Smooth muscle cell of the brain vasculature (primary cell): ENCODE measurements at places on chromosomes 2 and 18.
A peak's percentile ranks its signal among the peaks of the same experiment; 100 is the strongest.

GRCh38 chr2:208025814-208026184 lies 472 bp upstream of the PLEKHM3 start:
- DNase-seq, result no peak

- no peak for DNase-seq
Measured at GRCh38 chr2:71466301-71467179, 13.2 kb downstream of the DYSF start.

GRCh38 chr2:217826520-217826919 lies 176.3 kb downstream of the TNS1 start:
- DNase-seq, result no peak

DNA sequence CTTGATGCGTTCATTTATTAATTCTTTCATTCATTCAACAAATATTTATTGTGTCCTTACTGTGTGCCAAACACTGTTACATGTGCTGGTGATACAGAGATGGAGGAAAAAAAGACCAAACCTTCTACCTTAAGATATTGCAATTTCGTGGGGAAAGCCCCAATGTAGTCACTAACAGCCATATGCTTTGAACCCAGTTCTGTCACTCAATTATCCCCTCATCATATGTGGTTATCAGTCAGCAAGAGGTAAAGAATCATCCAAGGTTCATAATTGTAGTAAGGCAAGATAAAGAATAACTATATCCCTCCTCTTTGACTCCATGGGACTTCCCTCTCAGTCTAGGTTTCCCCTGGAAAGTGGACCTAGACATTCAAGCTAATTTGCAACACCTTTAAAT lies 1185.6 kb upstream of the CELF4 start:
- no peak for DNase-seq

- DNase-seq, result no peak
Measured at GRCh38 chr18:58887613-58887963, 22.9 kb downstream of the ZNF532 start.

DNA sequence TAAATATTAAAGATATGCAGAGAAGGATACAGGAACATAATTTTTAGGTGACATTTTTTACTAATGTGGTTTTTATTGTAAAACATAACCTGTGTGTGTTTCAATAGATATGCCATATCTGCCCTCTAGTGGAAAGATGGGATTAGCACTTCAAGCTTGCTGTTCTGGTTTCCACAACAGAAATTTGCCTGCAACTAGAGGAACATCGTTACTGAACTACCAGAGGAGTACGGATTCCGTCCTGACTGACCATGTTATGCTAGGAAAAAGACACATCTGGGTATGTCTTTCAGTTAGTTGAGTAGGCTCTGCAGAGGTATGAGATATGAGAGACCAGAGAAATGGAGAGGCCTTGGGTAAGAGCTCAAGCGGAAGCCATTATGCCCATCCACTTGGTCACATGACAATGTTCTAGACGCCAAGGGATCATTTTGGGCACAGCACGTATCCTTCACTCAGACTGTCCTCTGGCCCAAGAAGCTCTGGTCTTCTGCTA lies 104.9 kb downstream of the MBD2 start:
- DNase-seq, result peak; percentile 39

DNA sequence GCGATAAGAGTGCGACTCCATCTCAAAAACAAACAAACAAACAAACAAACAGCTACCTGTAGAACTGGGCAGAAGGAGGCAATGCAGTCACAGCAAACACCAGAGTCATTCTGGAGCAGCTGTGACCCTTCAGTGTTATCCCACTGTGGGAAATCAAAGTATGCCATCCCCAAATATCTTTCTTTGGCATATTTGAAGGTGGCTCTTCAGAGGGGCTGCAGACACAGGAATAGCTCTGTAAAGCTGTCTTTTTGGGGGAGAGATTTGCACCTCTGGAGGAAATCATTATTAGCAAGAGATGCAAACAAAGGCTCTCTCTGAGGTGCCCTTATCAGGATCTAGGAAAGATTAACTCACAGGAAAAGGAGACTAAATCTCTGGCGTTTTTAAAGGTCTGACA lies 98.5 kb upstream of the XPO1 start:
- DNase-seq, result no peak

GRCh38 chr2:85913884-85914881 lies 25.4 kb upstream of the ST3GAL5 start:
- DNase-seq, result no peak

GRCh38 chr2:189402932-189403331 lies 38.3 kb upstream of the WDR75 start:
- DNase-seq, result no peak

DNA sequence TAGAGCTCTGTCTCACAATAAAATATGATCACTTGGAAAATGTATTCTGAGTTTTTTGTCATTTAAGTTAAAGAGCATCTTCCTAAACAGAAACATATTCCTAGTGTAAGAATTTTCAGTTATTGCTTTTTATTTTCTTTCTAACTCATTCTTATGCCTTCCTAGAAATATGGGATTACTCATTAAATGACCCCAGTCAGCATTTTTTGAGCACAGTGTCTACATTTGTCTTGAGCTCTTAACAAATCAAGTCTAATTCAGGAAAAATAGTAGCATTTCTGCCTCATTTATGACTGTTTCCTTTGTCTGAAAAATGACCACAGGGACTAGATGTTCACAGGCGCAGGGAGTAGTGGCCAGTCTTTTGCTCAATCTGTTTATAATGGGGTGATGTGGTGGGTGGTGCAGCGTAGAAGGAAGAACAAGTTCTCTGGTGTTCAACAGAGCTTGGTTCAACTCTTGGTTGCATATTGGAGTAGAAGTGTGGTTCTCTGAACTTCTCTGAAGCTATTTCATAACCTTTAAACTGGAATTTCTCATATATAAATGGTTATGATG lies 267.1 kb downstream of the CYRIA start:
- DNase-seq, result no peak

GRCh38 chr2:142822190-142822589 lies 55.3 kb upstream of the KYNU start:
- DNase-seq, result no peak

GRCh38 chr18:22604986-22605421 lies 187.3 kb upstream of the CTAGE1 start:
- no peak for DNase-seq

- no peak for DNase-seq
Measured at GRCh38 chr2:239026711-239027361, 179.0 kb downstream of the TWIST2 start.

GRCh38 chr18:8329186-8329771 lies 280.0 kb upstream of the RAB12 start:
- DNase-seq, result no peak

GRCh38 chr2:23118894-23119293 lies 266.1 kb upstream of the KLHL29 start:
- no peak for DNase-seq

DNA sequence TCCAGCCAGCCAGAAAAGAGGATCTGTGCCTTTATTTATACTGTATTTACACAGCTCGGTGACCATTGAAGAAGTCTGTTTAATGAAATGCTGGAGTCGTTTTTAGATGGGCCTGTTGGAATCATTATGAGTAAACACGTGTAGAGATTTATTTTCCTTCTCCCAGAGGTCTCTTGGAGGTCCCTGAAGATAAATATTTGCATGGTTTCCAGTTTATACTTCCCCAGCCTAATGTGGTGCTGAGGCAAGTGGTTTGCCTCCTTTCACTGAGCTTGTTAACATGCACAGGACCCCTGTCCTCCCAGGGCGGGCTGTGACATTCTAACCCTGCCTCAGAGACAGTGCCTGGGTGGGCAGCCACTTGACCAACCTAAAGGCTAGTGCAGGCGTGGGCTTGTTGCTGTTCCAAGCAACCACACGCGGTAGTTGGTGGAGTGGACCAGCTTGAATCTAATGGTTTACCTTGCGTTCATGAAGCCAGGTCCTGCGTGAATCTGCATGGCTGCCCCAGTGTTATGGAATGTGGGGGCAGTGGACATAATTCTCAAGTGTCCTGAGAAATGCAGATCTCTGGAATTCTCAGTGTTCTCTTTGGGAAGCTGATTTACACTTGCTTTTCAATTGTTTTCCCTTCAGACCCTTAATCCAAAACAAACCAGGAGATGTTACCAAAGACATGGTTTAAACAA lies 130.2 kb upstream of the DLX2 start:
- DNase-seq, result no peak

DNA sequence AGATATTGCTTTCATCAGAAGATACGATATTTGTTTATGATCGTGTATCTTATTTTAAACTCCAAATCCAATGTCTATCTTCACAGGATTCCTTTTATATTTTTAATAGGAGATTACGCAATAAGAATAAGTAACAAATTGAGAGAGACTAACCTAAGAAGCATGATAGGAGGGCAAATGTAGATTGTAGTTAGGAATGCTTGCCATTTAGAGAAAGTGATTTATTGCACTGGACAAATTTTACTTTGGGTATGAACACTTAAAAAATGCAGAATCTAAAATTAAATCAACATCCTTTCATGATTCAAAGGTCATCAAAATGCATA lies 563.4 kb upstream of the POU3F3 start:
- DNase-seq, result no peak

DNA sequence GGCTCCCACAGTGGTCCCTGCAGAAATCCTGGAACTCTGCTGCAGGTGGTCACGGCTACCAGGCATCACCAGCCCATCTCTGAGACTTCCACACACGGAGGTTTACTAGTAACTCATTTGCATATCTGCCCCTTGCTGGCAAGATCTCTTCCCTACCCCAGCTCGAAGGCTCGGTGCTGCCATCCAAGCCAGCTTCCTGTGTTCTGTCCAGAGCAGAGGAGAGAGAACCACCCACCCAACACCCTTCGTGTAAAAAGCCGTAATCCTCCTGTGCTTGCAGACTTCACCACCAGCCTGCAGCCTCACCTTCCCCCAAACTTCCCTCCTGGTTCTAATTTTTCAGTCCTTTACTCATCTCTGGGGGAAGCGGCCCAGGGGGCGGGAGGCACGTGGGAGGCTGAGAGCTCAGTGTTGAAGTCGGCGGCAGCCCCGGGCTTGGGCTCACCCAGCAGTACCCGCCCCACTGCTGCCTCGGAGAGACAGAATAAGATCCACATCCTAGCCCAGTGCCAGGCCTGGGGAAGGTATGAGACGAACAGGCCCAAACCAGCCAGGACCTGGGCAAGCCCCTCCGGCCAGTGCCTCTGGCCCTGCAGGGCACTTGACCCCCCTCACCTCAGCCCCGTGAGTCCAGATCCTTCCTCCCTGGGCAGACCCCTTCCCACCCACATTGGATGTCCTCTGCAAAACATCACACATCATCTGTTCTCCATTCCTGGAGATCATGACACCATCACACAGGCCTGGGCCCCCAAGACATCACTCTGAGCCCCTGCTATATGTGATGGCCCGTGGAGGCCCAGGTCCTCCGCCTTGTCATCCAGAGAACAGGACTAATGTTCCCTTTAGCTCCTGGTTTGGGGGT lies 145.8 kb upstream of the ID2 start:
- no peak for DNase-seq

DNA sequence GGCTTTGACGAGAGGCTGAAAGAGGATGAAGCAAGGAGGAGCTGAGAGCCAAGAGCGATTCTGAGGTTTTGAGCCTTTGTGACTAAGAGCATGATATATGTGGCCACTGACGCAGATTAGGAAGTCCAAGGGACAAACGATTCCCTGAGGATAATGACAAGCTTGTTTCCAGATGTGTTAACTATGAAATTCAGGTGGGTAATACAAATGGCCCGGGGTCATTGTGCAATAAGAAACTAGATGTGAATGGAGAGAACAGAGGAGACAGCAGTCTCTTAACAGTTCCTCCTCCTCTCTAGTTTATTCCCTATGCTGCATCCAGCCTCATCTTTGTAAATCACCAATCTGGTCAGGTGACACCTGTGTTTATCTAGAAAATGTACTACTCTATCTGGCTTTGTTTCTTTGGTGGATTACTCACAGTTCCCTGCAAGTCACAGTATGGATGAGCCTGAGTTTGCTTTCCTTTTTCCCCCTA lies 84.2 kb downstream of the SOCS6 start:
- DNase-seq, result no peak

DNA sequence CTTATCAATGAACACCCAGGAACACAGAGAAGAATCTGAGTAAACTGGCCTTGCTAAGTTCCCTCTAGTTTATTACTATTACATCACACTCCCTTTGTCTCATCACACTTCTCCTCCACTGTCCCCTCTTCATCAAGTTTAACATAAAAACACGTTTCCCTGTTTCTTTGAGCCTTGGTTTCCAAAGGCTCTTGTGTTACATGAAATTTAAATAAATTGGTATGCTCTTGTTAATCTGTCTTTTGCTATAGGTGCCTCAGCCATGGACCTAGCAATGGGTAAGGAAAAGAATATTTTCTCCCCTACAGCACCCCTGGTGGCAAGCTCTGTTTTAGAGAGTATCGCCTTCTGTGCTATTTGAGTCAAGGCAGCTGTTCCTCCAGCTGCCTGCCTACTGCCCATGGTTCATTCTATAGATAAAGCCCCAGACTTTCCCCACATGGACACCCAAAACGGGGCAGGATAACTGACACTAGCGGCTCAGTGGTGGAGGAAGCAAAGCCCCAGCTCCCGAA lies 31.8 kb downstream of the TGIF1 start:
- no peak for DNase-seq

GRCh38 chr2:75108937-75109482 lies 90.3 kb downstream of the TACR1 start:
- DNase-seq, result no peak

DNA sequence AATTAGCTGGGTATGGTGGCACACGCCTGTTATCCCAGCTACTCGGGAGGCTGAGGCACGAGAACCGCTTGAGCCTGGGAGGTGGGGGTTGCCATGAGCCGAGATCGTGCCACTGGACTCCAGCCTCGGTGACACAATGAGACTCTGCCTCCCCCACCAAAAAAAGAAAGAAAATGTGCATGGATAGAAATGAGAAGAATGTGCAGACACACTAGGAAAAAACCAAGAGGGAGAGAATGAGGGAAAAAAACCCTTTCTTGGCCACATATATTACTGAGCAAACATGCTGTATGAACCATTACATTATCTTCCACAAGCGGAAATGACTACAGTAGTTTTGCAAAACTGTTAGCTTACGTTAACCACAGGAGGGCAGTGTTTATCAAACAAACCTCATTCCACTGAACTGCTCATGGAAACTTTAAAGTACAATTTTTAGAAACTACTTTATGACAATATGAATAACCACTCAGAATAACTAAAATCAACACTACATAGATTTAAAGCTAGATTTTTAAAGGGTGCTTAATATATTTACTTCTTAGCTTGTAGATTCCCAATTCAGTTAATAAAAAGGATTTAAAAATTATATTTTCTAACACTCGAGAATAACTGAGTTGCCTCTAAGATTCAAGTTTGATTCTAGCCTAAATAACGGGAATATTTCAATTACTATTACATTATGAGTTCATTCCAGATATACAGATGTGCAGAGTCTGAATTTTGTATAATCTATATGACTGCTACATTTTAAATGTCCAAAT lies 26.4 kb downstream of the ASXL2 start:
- peak; percentile 37 for DNase-seq

DNA sequence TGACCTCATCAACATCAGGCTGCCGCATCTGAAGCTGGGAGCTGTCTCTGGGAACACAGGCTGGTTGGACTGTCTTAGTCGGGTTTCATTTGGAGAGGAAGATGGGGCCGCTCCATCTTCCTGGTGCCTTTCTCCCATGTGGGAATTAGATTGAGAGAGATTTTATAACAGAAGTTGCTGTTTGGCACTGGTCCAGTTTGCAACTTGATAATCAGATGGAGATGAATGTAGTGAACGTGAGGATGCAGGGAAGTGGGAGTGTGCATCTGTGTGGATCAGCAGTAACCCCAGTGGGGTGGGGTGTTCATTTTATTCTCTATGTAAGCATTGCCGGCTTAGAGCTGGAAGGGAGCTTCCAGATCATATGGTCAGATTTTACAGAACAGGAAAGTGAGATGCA lies 250.9 kb downstream of the DCDC2C start:
- DNase-seq, result no peak
